ENCODE measurements at places on chromosomes 16 and 17.

DNA sequence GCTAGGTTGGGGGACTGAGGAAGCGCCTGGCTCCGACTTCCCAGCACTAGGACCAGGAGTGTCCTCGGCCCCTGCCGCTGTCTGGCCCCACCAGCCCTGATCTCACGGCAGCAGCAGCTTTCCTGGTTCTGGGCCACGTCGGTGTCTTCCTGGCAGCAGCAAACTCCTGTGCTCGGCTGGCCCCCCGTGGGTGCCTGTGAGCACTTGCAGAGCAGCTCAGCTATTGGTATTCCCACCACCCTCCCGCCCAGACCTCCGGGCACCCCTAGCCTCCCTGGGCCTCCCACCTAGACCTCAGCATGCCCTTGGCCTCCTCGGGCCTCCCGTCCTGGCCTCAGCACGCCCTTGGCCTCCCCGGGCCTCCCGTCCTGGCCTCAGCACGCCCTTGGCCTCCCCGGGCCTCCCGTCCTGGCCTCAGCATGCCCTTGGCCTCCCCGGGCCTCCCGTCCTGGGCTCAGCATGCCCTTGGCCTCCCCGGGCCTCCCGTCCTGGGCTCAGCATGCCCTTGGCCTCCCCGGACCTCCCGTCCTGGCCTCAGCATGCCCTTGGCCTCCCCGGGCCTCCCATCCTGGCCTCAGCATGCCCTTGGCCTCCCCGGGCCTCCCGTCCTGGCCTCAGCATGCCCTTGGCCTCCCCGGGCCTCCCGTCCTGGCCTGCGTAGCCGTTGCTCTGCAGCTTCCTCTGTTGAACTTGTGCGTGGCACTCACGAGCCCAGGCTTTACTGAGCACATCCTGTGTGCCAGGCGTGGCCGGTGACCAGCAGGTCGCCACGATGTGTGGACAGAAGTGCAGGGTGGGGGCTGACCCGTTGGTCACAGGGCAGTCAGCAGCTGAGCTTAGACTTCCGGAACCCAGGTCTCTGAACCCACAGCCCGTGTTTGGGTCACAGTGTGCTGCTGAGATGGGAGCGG lies 51.8 kb upstream of the ACSF3 start:
- no peak for DNase-seq

GRCh38 chr17:54745862-54746261 lies 154.8 kb upstream of the TOM1L1 start:
- DNase-seq = no peak

DNA sequence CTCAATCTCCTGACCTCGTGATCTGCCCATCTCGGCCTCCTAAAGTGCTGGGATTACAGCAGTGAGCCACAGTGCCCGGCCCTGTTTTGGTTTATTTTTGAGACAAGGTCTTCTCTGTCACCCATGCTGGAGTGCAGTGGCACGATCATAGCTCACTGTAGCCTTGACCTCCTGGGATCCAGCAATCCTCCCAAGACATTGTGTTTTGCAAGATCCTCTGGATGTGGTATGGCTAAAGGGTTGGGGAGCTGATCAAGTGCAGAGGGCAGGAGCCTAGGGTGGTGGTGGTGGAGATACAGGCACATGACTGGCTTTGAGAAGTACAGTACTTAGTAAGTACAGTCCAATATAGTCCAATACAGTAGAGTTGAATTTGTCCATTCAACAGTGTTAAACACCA lies 16.6 kb upstream of the TNS4 start:
- DNase-seq = no peak

GRCh38 chr17:27540318-27541101 lies 84.3 kb downstream of the KSR1 start:
- DNase-seq = peak; percentile 88

DNA sequence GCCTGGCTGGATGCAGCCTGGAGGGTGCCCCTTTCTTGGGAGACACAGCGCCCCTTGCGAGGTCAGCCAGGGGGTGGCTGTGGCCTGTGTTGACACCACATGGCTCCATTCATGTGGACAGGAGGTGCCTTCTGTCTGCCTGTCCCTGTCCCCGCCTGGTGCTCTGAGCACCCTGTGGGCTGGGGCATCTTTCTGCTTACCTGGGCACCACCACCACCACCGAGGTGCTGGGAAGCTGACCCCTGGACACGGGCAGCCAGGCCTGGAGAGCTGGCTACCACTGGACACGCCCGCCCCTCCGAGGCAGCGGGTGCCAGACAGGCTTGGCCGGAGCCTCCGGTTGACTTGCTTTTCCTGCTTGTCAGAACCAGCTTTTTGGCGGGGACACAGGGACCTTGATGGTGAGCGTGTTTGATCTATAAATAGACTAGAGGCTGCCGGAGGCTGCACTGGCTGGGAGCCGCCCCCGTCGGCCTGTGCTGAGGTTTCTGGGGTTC lies 121.3 kb upstream of the GSE1 start:
- peak; percentile 97 for DNase-seq

- DNase-seq = no peak
These were observed 490.8 kb downstream of the MAF start for GRCh38 chr16:79109771-79110170.

GRCh38 chr16:73280388-73280787 lies 232.5 kb upstream of the ZFHX3 start:
- DNase-seq = no peak

DNA sequence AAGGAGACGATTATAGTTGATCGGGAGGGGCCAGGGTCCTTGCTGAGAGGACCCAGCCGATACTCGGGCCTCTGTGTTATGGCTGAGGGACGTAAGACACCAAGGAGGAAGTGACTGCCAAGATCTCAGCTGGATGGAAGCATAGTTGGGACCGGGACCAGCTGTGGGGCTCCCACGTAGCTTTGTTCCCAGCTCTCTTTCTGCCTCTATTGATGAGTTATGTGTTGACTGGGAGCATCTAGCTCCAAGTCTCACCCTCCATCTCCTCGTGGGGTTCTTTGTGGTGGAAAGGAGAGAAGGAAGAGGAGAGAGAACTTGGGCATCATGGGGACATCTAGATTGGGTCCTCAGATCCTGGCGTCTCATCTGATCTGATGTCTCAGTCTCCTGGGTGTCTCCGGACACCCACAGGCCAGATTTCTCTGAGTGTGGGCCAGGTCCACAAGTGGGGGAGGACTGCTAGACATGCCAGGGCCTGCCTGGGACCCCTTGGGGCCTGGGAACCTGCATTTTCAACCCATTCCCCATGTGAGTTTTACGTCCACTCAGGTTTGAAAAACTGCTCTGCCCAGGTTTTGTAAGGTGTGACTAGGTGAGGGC lies 1.0 kb downstream of the MGRN1 start:
- no peak for DNase-seq

GRCh38 chr16:67199808-67200198 lies 872 bp downstream of the ELMO3 start:
- DNase-seq = peak; percentile 34

DNA sequence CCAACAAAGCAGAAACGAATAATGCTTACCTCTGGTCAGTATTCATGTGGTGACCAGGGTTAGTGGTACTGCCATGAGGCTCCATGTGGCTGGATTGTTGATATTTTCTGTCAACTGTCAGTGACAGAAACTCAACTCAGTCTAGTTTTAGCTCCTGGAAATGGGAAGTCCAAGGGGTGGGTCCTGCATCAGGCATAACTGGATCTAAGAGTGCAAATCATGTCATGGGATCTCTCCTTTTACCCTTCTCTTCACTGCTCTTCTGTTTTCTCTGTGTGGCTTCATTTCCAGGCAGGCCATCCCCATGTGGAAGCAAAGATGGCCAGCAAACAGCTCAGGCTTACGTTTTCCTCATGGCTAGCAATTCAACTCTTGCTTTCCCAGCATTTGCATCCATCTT lies 39.0 kb upstream of the DHX40 start:
- DNase-seq = no peak

DNA sequence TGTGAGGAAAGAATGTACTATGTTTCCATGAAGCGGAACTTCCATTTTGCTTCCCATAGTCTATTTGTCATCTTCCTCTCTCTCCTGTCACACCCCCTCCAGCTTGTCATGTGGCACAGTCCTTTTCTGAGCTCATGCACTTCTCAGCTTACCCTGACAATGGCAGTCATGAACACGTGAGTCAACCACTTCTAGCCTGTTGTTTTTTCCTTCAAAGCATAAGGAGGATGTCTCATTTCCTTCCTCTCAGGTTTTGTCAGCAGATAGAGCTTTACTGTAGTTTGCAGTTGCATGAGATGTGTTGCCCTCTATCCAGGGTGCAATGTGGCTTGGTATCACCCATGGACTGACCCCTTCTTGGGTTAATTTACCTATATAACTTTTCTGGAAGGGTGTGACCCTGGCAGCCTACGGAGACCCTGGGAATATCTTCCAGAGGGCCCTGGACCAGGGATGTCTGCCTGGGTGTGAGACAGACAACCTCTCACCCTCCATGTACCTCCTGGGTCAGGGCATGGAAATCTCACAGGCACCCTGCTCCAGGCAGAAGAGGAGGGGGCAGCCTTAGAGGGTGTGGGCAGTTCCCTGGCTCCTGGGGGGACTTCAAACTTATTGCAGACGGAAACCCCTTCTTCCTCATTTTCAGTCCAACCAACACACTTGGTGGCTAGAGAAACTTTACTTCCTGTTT lies 4.0 kb upstream of the ZNF267 start:
- no peak for DNase-seq

DNA sequence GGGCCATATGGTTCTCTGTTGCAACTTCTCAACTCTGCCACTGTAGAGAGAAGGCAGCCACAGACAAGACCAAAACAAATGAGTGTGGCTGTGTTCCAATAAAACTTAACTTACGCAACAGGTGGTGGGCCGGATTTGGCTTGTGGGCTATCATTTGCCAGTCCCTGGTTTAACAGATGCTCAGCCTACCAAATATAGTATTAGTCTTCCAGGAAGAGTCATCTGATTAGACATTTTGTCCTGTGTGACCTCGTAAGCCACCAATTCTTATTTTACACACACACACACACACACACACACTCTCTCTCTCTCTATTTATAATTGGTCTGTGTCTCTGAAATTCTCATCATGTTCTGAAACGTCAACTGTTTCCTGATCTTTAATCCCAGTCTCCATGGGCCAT lies 245.9 kb downstream of the XYLT1 start:
- peak; percentile 13 for DNase-seq

DNA sequence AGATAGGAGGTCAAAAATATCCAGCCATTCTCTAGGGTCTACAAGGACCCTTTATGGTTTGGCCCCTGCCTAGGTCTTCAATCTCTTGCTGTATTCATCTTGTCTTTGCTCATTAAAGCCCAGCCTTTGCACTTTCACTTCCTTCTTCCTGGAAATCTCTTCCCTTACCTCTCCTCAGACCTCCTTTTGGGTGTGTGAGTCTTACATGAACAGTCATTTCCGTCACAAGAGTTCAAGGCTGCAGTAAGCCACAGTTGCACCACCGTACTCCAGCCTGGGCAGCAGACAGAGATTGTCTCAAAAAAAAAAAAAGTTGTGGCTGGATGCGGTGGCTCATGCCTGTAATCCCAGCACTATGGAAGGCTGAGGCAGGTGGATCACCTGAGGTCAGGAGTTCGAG lies 6.0 kb upstream of the ATP1B2 start:
- DNase-seq = no peak

DNA sequence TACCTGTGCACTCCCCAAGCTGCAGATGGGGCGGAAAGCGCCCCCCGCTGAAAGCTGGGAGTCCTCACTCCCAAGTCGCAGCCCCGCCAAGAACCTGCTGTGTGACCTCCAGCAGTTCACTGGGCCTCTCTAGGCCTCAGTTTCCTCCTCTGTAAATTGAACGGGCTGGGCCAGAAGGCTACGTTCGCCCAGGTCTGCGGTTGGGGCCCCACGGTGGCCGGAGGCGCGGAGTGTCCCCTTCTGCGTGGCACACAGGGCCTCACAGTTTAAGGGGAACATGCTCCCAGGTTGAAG lies 628 bp downstream of the GALK1 start:
- no peak for DNase-seq

DNA sequence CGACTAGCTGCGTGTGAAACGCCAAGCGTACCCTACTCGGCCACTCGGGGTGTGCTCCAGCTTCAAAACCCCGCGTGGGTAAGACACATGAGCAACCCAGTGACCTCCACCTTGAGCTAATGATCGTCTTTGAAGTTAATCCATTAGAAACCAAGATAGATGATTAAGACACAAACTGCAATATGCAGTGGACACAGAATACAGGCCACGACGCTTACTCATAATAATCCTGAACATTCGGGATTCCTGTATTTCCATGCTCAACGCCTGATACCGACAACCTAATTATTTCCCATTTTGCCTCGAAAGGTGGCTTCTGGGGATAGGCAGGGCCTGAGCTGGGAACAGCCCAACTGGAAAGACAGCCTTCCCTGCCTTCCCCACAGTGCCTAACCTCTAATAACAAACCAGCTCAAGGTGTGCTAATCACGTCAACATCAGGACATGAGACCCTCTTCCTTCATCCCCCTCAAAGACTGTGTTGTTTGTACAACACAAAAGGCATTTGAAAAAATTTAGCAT lies 504 bp upstream of the COPRS start:
- DNase-seq = no peak

- DNase-seq = peak; percentile 52
These were observed 2.5 kb downstream of the TTLL6 start for GRCh38 chr17:48814504-48814903.

DNA sequence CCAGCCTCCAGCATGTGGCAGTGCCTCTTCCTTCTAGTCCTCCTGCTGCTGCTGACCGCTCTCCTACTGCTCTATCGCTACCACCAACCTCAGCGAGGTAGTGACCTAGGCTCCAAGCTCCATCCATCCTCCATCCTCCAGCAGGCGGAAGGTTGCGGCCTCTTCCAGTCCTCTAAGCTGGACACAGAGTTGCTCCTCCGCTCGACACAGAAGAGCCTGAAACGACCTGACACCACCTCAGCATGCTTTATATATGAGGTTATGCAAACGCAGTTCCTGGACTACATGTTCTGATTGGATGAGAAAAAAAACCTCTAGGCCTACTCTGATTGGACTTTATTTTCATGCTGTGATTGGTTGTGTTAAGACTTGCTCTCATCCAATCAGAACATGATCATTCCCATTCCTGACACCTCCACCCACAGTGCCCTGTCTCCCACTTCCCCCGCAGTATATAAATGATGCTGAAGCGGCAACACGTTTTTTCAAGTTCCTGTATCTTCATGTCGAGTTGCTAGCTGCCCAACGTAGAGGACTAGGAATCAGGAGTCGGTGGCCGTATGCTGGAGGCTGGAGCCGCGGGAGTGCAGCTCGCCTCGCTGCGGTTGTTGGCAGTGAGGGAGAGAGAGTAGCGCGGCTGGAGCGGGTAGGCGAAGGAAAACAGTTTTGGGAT lies 398.1 kb downstream of the KCNJ18 start:
- no peak for DNase-seq

- DNase-seq = no peak
These were observed 109.9 kb upstream of the TBX2 start for GRCh38 chr17:61289408-61290385.

DNA sequence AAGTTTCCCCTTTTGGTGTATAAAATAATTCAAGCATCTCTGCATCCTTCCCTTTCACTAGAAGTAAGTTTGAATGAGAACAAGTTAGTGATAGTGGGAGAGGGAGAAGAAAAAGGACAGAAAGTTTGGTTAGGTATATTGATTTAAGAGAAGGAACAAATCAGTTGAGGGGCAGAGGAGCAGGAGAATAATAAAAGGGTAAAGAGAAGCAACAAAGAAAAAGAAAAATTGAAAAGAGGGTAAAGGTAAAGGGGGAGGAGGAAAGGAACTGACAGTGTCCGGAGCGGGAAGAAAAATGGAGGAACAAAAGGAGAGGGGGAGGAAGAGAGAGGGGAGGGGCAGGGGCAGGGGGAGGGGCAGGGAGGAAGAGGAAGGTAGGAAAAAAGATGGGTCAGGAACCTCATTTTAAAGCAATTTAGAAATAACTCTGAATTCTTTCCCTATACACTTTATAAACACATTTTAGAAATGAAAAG lies 6.3 kb upstream of the IGF2BP1 start:
- no peak for DNase-seq
